ENCODE measurements at places on chromosomes 13 and 19.

GRCh38 chr13:92573467-92574057 lies 653.0 kb upstream of the GPC6 start:
- DNase-seq, result no peak

DNA sequence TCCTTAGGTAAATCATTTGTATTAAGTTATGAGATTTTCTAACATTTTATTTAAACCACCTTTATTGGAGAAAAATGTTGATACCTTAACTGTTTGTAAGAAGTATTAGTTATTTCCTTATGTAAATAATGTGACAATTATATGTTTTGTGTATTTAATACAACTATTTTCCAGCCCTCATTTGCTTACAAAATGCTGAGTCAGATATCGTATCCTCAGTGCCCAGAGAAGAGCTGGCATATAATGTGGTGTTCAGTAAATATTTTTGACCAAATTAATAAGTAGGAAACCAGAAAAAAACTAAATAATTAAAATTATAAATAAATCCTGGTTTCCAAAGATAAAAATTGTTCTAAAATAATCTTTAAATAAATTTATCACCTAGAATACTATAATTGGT lies 140.2 kb upstream of the PCDH17 start:
- no peak for DNase-seq

- no peak for DNase-seq
These were observed 247.9 kb downstream of the MYO16 start for GRCh38 chr13:108877300-108877699.

DNA sequence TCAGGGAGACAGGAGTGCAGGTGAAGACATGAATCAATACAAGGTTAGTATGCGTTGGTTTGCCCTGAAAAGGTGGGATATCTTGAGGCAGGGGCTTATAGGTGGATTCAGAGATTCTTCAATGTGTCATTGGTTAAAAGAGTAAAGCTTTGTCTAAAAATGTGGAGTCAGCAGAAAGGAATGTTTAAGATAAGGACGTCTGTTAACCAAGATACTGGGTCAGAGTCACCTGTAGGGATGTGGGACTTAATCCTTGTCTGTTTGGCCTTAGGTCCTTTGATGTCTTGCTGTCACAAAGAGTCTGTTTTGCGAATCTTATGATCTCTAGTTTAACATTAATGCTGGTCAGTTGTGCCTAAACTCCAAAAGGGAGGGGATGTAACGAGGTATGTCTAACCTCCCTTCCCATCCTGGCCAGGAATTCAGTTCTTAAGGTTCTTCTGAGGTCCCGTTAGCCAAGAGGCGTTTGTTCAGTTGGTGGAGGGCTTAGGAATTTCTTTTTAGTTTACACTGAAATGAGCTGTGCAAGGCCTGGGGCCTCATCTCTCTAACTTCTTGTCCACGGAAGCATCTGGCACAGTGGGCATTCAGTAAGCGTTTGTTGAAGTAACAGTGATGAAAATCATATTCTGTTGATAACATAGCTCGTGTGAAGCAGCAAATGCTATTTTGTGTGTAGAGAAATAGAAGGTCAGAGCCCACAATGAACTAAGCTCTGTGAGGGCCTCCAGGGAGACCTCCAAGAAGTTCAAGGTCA lies 96.2 kb upstream of the RNF113B start:
- DNase-seq, result no peak

DNA sequence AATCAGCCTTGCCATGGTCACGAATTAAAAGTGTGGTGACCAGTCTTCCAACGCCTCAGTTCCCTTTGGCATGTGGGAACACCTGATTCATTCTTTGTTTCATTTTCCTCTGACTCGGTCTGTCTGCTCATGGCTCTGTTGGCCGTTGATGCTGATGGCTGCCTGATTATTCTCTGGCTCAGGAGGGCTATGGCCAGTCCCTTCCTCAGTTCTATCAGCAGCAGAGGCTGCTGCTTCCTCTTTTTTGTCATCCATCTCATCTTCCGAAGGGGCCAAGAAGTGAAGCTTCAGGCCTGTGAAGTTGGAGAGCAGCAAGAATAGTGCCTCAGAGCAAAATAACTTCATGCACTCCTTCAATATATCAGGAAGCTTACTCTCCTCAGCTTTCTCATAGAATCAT lies 9.5 kb upstream of the MLNR start:
- DNase-seq, result no peak

DNA sequence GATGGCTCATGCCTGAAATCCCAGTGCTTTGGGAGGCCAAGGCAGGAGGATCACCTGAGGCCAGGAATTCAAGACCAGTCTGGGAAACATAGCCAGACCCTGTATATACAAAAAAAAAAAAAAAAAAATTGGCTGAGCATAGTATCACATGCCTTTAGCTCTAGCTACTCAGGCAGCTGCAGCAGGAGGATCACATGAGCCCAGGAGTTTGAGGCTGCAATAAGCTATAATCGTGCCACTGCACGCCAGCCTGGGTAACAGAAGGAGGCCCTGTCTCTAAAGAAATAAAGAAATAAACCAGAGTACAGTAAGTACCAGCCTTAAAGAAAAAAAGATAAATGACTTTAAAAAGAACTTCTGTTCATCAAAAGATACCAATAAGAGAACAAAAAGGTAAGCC lies 52.9 kb downstream of the FAM124A start:
- no peak for DNase-seq

- DNase-seq, result no peak
These were observed 220.7 kb upstream of the RXFP2 start for GRCh38 chr13:31518645-31519044.

DNA sequence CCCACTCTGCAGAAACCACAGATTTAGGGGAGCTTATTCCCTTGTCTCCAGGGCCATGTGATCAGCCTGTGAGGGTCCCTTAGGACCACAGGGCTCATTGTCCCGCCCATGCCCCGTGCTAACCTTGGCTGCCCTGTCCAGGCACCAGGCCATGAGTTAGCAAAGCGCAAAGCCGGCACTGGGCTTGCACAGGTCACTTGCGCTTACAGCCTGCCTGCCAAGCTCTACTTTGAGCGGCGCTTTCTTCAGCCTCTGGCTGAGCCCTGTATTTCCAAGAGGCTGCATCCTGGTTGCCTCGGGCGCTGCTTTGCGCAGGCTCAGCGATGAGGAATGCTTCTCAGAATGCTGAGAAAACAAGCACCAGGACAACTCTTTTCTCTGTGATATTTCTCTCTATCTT lies 188.0 kb downstream of the TDRD3 start:
- DNase-seq, result no peak

- DNase-seq, result no peak
These were observed 43.8 kb upstream of the DCUN1D2 start for GRCh38 chr13:113534236-113534860.

DNA sequence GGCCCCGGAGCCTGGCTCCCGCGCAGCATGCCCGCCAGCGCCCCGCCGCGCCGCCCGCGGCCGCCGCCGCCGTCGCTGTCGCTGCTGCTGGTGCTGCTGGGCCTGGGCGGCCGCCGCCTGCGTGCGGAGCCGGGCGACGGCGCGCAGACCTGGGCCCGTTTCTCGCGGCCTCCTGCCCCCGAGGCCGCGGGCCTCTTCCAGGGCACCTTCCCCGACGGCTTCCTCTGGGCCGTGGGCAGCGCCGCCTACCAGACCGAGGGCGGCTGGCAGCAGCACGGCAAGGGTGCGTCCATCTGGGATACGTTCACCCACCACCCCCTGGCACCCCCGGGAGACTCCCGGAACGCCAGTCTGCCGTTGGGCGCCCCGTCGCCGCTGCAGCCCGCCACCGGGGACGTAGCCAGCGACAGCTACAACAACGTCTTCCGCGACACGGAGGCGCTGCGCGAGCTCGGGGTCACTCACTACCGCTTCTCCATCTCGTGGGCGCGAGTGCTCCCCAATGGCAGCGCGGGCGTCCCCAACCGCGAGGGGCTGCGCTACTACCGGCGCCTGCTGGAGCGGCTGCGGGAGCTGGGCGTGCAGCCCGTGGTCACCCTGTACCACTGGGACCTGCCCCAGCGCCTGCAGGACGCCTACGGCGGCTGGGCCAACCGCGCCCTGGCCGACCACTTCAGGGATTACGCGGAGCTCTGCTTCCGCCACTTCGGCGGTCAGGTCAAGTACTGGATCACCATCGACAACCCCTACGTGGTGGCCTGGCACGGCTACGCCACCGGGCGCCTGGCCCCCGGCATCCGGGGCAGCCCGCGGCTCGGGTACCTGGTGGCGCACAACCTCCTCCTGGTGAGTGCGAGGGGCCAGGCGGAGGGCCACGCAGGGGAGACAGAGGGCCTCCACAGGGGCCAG lies at the start of gene KL:
Gene KL (plus strand): TSS at position 10 of the 909 bp plus-strand sequence. CDS start 18 bp downstream, at position 28.
- no peak for DNase-seq

DNA sequence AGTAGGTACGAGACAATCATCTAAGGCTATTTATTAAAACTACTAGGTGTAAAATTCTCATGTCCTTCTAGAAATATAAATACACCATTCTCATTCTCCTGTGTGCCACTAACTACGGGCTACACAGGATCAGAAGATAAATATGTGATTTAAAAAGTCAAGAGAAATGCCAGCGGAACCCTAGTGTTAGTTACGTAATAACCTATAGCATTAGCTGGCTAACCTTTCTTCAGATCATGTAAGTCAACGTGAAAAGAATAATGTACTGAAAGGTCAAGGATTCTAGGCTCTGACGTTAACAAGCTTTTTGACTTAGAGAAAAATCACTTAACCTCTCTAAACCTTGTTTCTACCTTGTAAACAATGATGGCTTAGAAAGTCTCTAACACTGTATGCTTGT lies 121.8 kb downstream of the RGCC start:
- DNase-seq, result no peak

GRCh38 chr13:35838356-35838755 lies 292.8 kb downstream of the DCLK1 start:
- DNase-seq, result no peak

DNA sequence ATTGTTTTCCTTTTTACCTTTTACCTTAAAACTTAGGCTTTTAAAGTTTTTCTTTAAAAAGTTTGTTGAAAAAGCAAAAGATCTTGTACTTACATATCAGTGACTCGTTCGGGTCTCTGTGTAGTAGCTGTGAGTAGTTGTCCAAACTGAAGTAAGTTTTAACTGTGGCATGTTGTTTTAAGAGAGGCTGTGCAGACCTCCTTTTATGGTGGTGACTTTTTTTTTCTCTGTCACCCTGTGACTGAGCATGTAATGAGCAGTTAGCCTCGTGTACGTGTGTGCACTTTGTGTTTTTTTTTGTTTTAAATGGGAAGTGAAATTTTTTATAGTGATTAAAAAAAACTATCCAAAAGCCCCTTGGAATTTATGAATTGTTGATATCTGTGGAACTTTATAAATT lies at the start of gene GPR183:
Gene GPR183 (minus strand): TSS at position 153 of the 400 bp plus-strand sequence. CDS start 11,254 bp downstream, outside the sequence.
- no peak for DNase-seq

DNA sequence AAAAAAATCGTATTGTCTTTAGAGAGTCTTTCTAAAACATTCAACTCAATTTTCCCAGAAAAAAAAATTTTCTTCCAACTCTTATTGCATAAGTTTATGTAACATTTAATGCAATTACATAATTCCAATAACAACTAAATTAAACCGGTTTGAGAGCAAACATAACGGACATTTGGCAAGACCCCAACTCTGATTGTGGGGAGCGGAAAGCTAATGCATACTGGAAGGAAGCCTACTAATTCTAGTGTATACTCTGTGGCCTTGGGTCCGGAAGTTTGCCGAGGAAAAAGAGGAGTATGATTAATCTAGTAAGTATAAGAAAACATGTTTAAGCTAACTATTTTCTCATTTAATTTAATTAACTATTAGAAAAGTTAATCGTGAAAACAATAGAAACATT lies 21.3 kb upstream of the MIR17HG start:
- DNase-seq, result no peak

DNA sequence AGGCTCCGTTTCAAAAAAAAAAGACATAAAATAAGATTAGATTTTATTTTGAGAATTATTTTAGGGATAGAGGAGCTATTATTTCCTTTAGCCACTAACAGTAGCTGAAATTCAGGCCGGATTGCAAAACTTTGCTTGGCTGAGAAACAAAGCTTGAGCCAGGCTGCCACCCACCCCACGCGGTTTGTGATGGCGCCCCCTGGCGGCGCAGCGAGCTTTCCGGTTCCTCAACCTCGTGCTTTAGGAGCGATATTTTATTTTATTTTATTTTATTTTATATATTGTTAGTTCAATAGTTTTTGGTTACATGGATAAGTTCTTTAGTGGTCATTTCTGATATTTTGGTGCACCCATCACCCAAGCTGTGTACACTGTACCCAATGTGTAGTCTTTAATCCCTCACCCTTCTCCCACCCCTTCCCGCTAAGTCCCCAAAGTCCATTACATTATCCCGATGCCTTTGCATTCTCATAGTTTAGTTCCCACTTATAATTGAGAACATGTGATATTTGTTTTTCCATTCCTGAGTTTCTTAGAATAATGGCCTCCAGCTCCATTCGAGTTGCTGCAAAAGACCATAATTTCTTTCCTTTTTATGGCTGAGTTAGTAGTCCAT lies 19.8 kb upstream of the CEACAM4 start:
- no peak for DNase-seq

DNA sequence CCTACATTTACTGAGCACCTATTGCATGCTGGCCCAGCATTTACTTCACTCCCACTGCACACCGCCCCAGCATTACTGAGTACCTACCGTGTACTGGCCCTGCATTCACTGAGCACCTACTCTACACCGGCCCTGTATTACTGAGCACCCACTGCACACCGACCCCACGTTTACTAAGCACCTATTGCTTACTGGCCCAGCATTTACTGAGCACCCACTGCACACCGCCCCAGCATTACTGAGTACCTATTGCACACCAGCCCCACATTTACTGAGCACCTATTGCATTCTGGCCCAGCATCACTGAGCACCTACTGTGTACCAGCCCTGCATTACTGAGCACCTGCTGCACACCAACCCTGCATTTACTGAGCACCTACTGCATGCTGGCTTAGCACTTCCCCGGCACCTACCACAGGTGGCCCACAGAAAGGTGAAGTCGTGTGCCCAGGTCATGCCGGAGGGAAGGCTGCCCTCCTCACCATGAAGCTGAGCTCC lies 6.9 kb downstream of the TPGS1 start:
- DNase-seq, result no peak

DNA sequence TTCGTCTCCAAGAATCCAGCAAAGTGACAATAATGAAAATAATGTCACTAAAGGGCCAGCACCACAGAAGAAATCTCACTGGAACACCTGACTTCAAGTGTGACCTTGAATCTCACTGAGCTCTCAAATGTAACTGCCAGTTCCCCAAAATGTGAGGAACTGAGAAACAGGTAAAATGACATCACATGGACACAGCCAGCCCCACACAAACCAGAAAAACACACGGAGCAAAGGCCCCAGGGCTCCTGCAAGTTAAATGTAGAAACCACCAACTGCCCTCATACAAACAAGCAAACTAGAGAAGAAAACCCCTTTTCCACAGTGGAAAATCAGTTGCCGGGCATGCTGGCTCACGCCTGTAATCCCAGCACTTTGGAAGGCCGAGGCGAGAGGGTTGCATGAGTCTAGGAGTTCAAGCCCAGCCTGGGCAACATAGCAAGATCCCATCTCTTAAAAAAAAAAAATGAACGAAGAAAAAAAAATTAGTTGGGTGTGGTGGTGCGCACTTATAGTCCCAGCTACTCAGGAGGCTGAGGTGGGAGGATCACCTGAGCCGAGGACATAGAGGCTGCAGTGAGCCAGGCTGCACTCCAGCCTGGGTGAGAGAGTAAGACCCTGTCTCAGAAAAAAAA lies 8.7 kb upstream of the KANK2 start:
- DNase-seq, result no peak

GRCh38 chr19:40178756-40179155 lies 12.5 kb upstream of the MAP3K10 start:
- DNase-seq, result no peak
